ENCODE measurements at places on chromosomes 2 and 18.

GRCh38 chr18:63890950-63891304 lies 3.4 kb downstream of the SERPINB2 start:
- peak; percentile 58 for DNase-seq

DNA sequence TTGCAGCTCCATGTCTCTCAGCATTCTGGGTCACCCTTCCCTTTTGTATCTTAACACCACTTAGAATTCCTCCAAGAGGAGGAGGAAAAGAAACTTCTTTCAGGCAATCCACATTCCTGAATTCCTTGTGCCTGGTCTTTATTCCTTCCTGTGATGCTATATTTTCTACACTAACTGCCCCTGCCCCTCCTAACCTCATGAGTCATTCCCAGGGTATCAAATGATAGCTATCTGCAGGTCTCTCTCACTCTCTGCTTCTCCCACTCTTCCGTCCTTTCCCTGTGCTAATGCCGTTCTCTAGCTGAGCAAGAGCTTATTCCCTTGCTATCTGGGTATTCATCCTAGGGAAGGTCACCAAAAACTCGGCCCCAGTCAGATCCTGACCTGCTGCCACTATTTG lies 395.0 kb upstream of the TCF4 start:
- no peak for DNase-seq

- no peak for DNase-seq
Measured at GRCh38 chr2:63827749-63828148, 13.9 kb upstream of the UGP2 start.

DNA sequence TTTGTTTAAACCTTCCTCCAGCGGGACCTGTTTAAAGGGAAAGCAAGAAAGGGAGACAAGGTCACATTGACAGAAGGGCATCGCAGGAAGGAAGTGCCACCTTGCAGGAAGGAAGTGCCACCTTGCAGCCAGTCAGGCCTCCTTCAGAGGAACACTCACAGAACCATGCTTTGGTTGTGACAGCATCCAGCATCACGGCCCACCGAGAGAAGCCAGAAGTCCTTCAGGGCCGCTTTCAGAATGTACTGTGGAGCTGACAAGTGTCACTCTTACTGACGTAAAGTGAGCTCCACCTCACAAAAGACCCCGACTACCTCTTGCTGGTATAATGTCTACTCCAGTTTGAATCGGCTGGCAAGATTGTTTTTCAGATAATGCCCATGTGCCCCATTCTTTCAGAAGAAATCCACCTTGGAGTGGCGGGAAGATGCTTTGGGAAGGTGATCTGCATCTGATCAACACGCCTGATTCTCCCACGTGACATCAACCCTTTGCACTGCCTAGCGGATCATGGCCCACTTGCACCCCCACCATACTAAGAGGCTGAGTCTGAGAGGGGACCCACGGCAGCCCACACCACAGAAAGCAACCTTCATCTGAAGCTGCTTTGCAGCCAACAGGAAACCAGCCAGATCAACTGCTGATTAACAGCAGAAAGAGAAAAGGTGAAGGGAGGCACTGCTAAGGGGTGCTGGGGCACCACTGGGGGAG lies 99.8 kb downstream of the UXS1 start:
- DNase-seq = no peak

GRCh38 chr2:42913280-42913878 lies 121.0 kb upstream of the HAAO start:
- peak; percentile 40 for DNase-seq

GRCh38 chr2:11416186-11416585 lies 49.8 kb downstream of the E2F6 start:
- DNase-seq = no peak

DNA sequence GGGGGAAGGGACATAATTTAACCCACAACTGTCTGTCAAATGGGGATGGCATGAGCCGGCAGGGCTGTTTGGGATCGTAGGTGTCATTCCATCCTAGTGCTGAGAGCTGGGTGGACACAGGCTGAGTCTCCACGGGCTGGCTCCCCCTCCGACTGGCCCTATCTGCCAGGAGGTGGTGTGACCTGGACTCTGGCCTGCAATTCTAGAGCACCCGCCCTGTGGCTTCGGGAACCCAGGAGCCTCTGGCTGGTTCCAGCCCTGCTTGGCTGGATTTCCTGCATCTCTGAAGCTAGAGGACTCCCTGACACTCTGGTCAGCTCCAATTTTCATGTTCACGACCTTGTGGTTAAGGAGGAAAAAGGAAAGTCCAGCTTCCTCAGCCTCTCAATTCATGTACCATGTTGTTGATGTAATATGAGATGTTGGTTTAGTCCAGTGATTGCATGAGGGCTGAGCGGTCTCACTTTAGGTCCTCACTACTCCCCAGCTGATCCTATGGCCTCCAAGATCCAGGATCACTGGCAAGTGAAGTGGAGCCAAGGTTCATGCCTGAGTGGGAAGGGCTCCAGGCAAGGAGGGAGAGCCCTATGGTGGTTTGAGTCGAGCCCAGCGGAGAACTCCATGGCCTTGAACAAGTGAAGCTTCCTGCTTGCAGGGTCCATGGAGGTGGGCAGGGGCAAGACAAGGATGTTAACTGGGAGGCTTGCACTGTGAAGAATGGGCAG lies 169.1 kb downstream of the NDUFA10 start:
- DNase-seq = no peak

DNA sequence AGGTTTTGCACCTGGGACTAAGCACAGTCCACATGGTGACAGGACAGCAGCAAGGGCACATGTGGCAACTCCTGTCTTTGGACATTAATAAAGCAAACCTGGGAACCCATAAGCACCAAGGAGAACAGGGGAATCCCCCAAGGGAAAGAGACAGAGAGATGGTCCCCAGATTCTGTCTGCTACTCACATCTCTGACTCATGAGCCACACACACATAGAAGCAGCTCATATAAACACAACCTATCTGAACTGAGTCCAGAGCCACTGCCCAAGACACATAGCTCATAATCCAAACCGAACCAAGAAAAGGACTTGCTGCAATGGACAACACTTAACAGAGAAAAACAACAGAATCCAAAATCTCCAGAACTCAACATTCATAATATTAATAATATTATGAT lies 82.5 kb downstream of the OSBPL1A start:
- peak; percentile 1 for DNase-seq

DNA sequence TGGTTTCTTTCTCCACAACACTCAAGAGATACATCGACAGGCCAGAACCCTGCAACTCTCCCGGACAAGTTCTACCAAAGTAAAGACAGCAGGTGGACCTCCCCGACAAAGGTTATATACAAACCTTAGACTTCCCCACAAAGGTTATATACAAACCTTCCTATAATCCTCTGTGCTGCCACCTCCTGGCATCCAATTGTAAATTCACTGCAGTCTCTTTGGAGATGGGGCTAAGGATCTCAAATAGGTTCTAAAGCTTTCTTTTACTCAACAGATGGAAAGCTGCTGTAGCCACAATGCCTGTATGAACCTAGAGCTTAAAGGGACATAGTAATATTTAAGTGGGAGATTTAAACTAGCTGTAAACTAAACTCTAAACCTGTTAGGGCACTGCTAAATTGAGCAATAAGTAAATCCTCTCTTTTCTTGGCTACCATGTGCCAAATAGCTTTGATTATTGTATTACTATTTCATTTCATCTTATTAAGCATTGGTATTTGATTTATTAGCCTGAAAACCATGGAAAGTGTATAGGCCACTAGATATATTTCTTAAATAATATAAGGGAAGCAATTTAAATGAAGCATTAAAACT lies 9.8 kb upstream of the MREG start:
- peak; percentile 60 for DNase-seq
